ENCODE measurements at places on chromosomes 6 and 20.

- H3K4me1 ChIP-seq = no peaks in the 10 kb centered on the region
- no peaks in the 10 kb centered on the region for H3K36me3 ChIP-seq
- DNase-seq = no peak
- H3K4me3 ChIP-seq = no peak overlapping the region
- peaks cover 4% of the 10 kb centered on the region for H3K27me3 ChIP-seq
Measured at GRCh38 chr6:1244941-1245340, 67.0 kb upstream of the FOXQ1 start.

DNA sequence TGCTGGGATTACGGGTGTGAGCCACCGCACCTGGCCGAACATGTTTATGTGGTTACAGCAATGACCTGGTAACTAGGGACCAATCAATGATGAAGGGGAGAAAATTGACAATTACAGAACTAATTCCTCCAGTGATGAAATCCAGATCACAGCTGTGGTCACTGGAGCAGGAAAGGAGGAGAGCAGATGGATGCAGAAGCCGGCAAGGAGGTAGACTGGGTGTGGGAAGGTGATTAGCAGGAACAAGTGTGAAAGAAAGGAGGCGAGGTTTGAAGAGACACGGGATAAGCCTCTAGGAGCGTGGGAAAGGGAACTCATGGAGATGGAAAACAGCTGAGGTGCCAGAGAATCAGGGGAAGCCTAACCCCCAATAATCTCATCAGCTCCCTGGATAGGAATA is 17.2 kb upstream of the SPAG4 start:
- H3K27me3 ChIP-seq = peaks cover 9% of the 10 kb centered on the region
- no peak for DNase-seq

DNA sequence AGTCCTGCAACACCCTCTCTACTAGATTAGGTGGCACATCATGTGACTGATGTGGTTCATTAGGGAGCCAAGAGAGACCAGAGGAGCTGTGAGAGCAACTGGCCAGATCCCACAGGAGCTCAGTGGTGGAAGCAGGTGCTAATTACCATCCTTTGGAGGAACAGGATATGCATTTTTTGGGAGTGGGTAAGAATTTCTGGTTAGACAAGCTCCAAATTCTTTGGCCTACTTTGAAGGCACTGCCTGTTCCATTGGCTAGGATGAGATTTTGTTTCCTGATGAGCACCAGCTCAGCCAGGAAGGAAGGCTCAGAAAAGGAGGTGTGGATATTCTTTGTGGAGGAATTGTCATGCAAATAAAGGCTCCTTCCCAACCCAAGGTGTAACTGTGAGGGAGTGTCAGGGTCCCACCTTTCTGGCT is 130.3 kb upstream of the BMP2 start:
- no peak for DNase-seq
- H3K4me1 ChIP-seq = no peaks in the 10 kb centered on the region
- H3K4me3 ChIP-seq = no peak overlapping the region
- no peak overlapping the region for H3K27ac ChIP-seq
- H3K27me3 ChIP-seq = no peaks in the 10 kb centered on the region

GRCh38 chr6:146135167-146135566 is 106.3 kb downstream of the GRM1 start:
- H3K27ac ChIP-seq = no peak overlapping the region
- no peaks in the 10 kb centered on the region for H3K36me3 ChIP-seq
- H3K27me3 ChIP-seq = no peaks in the 10 kb centered on the region
- no peak for DNase-seq

DNA sequence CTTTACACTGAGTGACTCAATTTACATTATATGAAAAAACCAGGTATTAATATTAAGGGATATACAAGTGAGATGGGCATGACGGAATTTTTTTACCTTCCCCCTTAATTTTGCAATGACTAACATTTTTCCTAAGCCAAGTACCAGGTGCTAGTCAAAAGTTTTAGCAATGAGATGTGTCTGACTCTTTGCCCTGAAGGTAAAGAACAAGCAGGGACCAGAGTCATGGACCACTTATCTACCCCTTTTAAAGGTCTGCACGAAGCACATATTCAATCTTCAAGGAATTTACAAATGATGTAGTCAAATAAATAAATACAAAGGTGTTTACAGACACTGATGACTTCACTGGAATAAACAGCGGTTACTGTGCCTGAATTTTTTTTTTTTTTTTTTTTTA is 1.4 kb downstream of the GLO1 start:
- no peak for DNase-seq
- no peak overlapping the region for H3K4me3 ChIP-seq
- H3K4me1 ChIP-seq = peaks cover 9% of the 10 kb centered on the region
- H3K27ac ChIP-seq = no peak overlapping the region
- H3K27me3 ChIP-seq = no peaks in the 10 kb centered on the region
- no peaks in the 10 kb centered on the region for H3K36me3 ChIP-seq

- no peak overlapping the region for H3K27ac ChIP-seq
- no peaks in the 10 kb centered on the region for H3K4me1 ChIP-seq
- no peaks in the 10 kb centered on the region for H3K36me3 ChIP-seq
- no peak for DNase-seq
Measured at GRCh38 chr20:61331543-61331942, 79.5 kb downstream of the CDH4 start.

DNA sequence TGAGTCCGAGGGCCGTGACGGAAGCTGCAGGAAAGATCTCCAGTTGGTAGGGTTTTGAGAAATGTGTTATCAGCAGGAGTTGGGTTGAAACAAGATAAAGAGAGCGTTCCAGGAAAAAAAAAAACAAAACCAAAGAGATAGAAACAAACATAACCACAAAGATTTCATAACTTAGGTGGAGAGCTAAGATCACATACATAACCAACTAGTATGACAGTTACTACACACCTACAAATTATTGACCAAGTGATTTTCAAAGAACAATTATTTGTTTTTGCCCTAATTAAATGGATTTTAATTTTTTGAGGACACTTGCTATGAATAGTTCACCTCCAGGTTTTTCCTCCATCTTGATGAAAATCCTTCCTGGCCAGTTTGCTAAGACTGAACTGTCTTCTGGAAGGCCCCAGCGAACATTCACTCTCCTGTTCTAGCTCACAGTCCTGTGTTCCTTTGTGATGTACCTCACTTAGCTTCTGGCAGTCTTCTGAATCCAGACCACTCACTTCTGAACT is 69.4 kb downstream of the SNX9 start:
- no peaks in the 10 kb centered on the region for H3K27me3 ChIP-seq
- DNase-seq = no peak
- H3K36me3 ChIP-seq = peaks cover 27% of the 10 kb centered on the region
- peaks cover 20% of the 10 kb centered on the region for H3K4me1 ChIP-seq
- no peak overlapping the region for H3K4me3 ChIP-seq
- H3K27ac ChIP-seq = no peak overlapping the region

DNA sequence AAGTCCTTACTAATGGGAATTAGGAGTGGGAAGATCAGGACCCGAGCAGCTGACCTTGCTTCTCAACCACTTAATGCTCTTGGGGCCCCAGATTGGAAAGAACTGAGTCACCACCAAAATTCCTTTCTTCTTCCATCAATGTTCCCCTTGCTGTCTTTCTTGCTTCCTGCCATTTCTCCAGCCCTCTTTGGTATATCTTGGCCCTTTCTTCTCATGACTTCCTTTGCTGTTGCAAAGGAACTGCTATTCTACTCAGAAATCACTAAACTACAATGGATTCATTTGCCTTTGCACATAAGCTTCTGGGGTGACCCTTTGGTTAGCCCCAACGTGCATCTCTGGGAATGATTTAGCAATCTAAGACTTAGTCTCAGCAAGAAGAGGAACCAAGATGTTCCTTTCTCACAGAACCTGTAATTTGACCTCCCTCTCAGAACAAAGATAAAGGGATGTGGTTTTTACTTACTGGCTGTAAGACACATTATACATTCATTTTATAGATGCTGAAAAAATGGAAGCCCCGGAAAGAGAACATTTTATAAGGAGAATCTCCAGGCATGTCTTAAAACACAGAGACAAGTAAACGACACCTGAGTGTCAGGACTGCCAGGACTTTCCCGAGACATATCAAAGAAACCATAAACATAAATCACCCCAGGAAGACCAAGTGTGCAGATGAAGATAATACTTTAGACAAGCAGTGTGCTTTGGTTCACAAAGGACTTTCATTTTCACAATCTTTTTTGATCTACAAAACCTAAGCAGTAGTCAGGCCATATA is 99.0 kb upstream of the TNFAIP3 start:
- no peak overlapping the region for H3K4me3 ChIP-seq
- peaks cover 15% of the 10 kb centered on the region for H3K4me1 ChIP-seq
- H3K27me3 ChIP-seq = no peaks in the 10 kb centered on the region
- no peaks in the 10 kb centered on the region for H3K36me3 ChIP-seq

DNA sequence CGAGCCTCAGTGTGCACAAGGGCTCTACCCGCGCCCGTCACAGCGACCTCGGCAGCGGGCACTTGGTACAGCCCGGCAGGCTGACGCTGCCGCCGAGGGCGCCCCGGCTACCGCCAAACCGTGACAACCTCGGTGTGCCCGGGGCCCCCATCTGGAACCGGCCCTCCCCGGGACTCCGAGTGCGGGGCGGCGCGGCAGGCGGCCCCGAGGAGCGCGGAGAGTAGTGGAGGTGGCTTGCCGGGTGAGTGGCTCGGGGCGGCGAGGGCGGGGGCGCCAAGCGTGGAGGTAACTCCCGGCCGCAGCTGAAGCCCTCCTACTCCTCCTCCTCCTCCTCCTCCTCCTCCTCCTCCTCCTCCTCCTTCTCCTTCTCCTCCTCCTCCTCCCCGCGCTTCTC is at the start of gene ISM1:
Gene ISM1 (plus strand): TSS at position 371 of the 394 bp plus-strand sequence. CDS start 503 bp downstream, outside the sequence.
- no peak within 1 kb of the TSS for H3K27ac ChIP-seq
- peaks cover 29% of the 10 kb centered on the region for H3K4me1 ChIP-seq
- no peaks in the 10 kb centered on the region for H3K36me3 ChIP-seq
- DNase-seq = peak; percentile 24

GRCh38 chr20:48298851-48299484 is 513.7 kb upstream of the SULF2 start:
- H3K4me1 ChIP-seq = no peaks in the 10 kb centered on the region
- H3K36me3 ChIP-seq = no peaks in the 10 kb centered on the region
- no peak for DNase-seq
- no peak overlapping the region for H3K27ac ChIP-seq
- peaks cover 5% of the 10 kb centered on the region for H3K27me3 ChIP-seq

GRCh38 chr6:30172681-30173080 is 9.3 kb downstream of the TRIM15 start:
- no peak overlapping the region for H3K27ac ChIP-seq
- no peaks in the 10 kb centered on the region for H3K36me3 ChIP-seq
- no peak overlapping the region for H3K4me3 ChIP-seq
- peaks cover 36% of the 10 kb centered on the region for H3K27me3 ChIP-seq
- DNase-seq = no peak

DNA sequence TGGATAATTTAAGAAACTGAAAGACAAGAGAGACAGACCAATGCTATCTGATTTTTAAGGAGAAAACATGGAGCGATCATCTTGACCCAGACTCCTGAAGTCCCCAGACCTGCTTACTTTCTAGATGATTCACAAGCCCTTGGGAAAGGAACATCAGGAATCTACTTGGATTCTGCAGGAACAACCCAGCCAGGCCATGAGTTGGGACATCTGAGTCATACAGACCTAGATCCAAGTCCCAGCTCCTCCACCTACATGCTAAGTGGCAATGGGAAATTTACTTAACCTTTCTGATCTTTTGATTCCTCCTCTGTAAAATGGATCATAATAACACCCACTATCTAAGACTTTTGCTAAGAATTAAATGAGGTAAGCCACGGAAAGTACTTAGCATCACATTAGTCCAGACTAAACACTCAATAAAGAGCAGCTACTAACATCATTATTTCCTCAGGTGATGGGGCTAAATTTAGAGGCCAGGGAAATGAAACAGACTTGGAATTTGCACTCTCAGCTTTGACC is 61.0 kb upstream of the MAFB start:
- no peaks in the 10 kb centered on the region for H3K27me3 ChIP-seq
- no peaks in the 10 kb centered on the region for H3K36me3 ChIP-seq
- H3K27ac ChIP-seq = no peak overlapping the region
- H3K4me1 ChIP-seq = peaks cover 5% of the 10 kb centered on the region

- H3K27me3 ChIP-seq = no peaks in the 10 kb centered on the region
- H3K4me1 ChIP-seq = no peaks in the 10 kb centered on the region
- no peak overlapping the region for H3K4me3 ChIP-seq
Measured at GRCh38 chr20:10846766-10847165, 173.0 kb upstream of the JAG1 start.

DNA sequence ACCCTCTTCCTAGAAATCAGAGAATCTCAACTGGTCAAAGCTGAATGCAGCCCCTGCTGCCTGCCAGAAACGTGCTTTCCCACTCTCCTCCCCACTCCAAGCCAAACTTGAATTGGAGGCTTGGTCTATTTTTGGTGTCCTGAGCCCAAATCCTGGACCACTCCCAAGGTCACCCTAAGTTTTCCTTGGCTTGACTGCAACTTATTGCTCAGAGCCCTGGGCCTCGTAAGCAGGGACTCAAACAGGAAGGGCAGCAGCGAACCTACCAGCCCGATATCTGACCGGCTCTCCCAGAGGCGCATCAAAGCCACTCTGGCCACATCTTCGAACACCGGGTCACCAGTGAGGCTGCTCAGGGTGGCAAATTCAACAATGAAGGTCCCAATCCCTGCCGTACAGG is 12.7 kb downstream of the EDEM2 start:
- peaks cover 91% of the 10 kb centered on the region for H3K36me3 ChIP-seq
- H3K27ac ChIP-seq = no peak overlapping the region
- H3K4me3 ChIP-seq = no peak overlapping the region
- DNase-seq = no peak

- H3K36me3 ChIP-seq = no peaks in the 10 kb centered on the region
- H3K27me3 ChIP-seq = no peaks in the 10 kb centered on the region
- DNase-seq = peak; percentile 66
- peak overlapping the region; percentile 84 for H3K27ac ChIP-seq
Measured at GRCh38 chr20:44069203-44070011, 117.6 kb downstream of the JPH2 start.

GRCh38 chr20:62096421-62097380 is 25.6 kb upstream of the LSM14B start:
- no peak for DNase-seq
- no peaks in the 10 kb centered on the region for H3K4me1 ChIP-seq
- H3K27me3 ChIP-seq = no peaks in the 10 kb centered on the region
- H3K27ac ChIP-seq = no peak overlapping the region
- H3K36me3 ChIP-seq = no peaks in the 10 kb centered on the region

GRCh38 chr20:53202777-53203176 is 230.6 kb downstream of the TSHZ2 start:
- H3K4me3 ChIP-seq = no peak overlapping the region
- no peaks in the 10 kb centered on the region for H3K27me3 ChIP-seq
- no peak overlapping the region for H3K27ac ChIP-seq
- peaks cover 3% of the 10 kb centered on the region for H3K4me1 ChIP-seq
- H3K36me3 ChIP-seq = no peaks in the 10 kb centered on the region

DNA sequence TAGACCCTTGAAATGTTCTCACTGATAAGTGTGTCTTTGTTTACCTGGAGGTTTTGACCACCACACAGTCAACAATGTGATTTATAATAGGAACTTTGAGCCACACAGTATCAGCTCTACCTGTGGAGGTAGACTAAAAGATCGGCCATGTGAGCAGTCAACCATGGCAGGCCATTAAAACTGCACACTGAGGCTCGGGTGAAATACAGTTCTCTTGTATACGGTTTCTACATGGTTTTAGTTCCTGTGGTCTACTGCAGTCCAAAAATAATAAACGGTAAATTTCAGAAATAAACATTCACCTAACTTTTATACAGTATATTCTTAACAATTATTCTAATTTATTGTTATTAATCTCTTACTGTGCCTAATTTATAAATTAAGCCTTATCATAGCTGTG is 47.2 kb downstream of the TRIM38 start:
- no peaks in the 10 kb centered on the region for H3K4me1 ChIP-seq
- H3K27ac ChIP-seq = no peak overlapping the region
- no peaks in the 10 kb centered on the region for H3K27me3 ChIP-seq
- no peak overlapping the region for H3K4me3 ChIP-seq

GRCh38 chr20:40915756-40916155 is 112.9 kb upstream of the TOP1 start:
- no peaks in the 10 kb centered on the region for H3K36me3 ChIP-seq
- no peak overlapping the region for H3K27ac ChIP-seq
- no peaks in the 10 kb centered on the region for H3K4me1 ChIP-seq
- no peak overlapping the region for H3K4me3 ChIP-seq
